ENCODE measurements at places on chromosomes 3 and 15.

DNA sequence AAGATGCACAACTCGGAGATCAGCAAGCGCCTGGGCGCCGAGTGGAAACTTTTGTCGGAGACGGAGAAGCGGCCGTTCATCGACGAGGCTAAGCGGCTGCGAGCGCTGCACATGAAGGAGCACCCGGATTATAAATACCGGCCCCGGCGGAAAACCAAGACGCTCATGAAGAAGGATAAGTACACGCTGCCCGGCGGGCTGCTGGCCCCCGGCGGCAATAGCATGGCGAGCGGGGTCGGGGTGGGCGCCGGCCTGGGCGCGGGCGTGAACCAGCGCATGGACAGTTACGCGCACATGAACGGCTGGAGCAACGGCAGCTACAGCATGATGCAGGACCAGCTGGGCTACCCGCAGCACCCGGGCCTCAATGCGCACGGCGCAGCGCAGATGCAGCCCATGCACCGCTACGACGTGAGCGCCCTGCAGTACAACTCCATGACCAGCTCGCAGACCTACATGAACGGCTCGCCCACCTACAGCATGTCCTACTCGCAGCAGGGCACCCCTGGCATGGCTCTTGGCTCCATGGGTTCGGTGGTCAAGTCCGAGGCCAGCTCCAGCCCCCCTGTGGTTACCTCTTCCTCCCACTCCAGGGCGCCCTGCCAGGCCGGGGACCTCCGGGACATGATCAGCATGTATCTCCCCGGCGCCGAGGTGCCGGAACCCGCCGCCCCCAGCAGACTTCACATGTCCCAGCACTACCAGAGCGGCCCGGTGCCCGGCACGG, 991 bp downstream of the SOX2 start:
- no peak for DNase-seq

GRCh38 chr15:74604983-74605794, 10.4 kb upstream of the CLK3 start:
- DNase-seq: no peak

DNA sequence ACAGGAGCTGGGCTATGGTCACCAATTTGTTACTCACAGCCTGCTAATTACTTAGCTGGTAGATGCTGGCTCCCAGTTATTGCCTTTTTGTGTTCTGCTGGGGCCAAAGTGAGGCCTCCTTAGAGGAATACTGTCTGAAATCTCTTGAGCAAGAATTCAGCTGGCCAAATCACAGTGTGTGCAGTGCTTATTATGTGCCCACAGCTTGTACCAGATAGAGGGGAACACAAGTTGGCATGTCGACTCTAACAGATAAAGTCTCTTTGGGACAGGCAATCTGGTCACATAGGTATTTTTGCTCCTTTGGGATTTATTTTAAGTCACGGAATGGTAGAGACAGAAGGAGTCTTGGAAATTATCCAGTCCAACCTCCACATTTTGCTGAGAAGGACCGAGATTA, 6.3 kb upstream of the TMEM212 start:
- no peak for DNase-seq

DNA sequence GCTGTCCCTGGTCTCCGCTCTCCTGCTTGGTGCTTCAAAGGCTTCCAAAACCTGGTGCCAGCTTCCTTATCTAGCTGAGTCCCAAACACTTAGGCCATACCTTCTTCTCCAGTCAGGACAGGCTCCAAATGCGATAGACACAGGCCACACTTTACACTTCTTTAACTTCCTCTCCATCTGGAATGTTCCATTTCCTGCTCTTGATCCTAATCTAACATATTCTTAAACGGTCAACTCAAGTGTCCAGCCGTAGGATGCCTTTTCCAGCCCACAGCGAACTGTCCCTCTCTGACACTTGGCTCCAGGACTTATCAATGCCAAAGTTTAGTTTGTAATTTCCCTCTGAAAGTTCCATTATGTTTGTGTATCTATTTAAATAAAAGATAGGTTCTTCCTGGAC, 19.2 kb upstream of the PLA2G4F start:
- DNase-seq: no peak

DNA sequence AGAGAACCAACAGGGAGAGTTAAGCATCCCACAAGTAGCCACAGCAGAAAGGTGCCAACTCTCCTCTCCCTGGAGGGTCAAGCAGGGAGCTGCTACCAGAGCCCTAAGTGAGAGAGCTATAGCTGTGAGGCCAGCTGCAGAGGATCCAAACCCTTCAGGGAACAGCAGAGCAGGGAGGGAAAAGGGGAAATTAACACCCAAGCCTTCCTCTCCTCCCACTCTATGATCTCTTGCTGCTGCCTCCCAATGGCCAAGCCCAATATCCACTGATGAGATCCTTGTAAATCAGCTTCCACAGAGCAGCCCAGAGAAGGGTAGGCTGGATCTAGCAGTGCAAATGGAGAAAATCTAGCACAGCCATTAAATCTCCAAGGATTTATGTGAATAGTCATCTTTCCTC, 68.2 kb upstream of the THBS1 start:
- no peak for DNase-seq

- no peak for DNase-seq
Observed at GRCh38 chr15:47820747-47821319, 103.5 kb downstream of the SEMA6D start.

DNA sequence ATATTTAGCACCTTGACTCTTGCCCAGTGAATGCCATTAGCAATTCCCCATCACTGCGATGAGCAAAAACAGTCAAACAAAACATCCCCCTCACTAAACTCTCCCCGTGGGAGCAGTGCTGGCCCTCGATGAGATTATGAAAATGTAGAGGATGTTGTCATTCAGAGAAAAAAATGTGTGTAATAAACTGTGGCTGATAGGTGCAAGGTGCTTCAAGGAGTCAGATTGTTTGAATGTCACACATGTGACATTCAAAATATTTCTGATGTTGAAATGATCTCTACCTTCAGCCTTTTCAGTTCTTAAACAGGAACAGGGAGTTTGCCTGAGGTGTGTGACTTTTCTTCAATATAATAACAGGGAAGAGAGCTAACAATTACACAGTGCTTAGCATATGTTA, 281.8 kb upstream of the TRIM42 start:
- no peak for DNase-seq

- DNase-seq: no peak
Observed at GRCh38 chr3:124926426-124927101, 8.0 kb downstream of the MUC13 start.

GRCh38 chr15:55183679-55184078, 13.1 kb downstream of the RSL24D1 start:
- DNase-seq: no peak

GRCh38 chr15:41115161-41115651, 874 bp downstream of the INO80 start:
- no peak for DNase-seq

DNA sequence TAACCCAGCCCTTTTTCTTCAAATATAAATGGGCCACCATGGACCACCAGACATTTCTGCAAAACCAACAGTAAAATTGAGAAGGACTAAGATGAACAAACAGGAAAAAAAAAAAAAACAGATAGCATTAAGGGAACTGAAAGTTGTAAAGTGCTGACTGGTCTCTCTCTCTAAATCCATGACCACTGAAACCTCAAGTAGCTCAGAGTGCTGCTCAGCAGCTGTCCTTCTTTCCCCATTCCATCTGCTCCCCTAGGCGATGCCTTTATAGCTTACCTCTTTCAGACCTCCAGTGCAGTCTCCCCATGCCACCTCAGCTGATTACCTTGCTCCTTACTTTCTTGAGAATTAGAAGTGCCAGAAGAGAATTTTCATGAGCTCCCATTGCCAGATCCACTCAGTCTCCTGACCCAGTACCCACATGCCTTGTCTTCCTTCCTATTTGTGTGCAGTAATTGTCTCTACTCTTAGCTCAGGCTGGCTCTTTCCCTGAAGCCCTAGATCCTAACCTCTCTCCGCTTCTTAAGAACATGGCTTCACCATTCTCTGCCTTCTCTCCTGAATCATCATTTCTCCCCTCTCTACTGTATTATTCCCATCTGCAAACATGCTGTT, 23.9 kb upstream of the XIRP1 start:
- no peak for DNase-seq

- peak; percentile 44 for DNase-seq
Observed at GRCh38 chr15:32828507-32829186, 110.8 kb downstream of the GREM1 start.

GRCh38 chr3:177441276-177441812, 244.1 kb upstream of the TBL1XR1 start:
- no peak for DNase-seq

GRCh38 chr3:148723631-148724030, 25.9 kb downstream of the AGTR1 start:
- no peak for DNase-seq
